Coronary artery (tissue), 2 donors: ENCODE measurements at places on chromosomes 4 and X.
A peak's percentile ranks its signal among the peaks of the same experiment; 100 is the strongest.

DNA sequence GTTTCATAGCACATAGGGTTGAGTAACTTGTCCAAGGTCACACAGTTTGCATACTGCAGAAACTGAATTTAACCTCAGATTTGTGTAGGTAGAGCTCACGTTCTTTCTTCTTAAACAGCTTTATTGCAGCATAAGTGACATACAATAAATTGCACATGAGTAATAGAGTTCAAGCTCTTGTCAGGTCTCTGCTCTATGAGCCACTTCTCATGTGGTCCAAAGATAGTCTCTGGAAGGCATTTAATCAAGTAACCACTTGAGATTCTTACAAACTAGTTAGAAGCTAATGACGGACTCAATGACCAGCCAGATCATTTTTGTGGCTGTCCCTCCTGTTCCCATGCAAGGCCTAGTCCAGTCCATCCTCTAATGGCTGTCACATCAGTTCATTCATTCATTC is 68.9 kb downstream of the MAOB start:
- DNase-seq: no peak

GRCh38 chrX:42725196-42725595 is 52.8 kb downstream of the PPP1R2C start:
- DNase-seq: no peak

DNA sequence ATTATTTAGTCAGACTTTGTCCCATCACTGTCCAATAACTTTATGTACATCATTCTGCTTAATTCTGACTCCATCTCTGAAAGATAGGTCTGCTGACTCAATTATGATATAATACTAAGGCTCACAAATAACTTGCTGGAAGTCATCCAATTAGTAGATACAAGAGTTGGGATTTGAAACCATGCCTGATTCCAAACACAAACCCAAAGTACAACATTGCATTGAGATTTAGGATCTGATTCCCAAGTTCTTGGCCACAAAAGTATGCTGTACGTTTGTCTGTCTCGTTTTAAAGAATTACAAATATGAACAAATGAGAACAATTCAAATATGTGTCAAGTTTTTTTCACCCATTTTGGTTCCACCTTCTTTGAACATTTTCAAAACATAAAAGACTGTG is 108.8 kb downstream of the AMELX start:
- DNase-seq: no peak

DNA sequence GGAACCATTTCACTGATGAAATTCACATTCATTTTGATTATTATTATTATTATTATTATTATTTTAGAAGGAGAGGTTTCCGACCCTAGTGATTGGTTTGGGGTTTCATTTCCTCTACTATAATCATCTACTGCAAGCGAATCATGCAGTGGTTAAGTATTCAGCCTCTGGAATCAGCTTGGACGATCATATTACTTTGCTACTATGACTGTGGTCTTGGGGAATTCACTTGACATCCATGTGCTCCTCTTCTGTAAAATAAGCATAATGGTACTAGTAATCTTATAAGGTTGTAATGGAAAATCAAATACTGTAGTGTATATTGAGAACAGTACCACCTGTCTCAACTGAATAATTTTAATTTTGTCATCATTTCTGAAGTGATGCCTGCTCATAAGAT is 132.1 kb upstream of the SLC4A4 start:
- DNase-seq: no peak

GRCh38 chr4:100417565-100417964 is 100.3 kb downstream of the EMCN start:
- DNase-seq: no peak

DNA sequence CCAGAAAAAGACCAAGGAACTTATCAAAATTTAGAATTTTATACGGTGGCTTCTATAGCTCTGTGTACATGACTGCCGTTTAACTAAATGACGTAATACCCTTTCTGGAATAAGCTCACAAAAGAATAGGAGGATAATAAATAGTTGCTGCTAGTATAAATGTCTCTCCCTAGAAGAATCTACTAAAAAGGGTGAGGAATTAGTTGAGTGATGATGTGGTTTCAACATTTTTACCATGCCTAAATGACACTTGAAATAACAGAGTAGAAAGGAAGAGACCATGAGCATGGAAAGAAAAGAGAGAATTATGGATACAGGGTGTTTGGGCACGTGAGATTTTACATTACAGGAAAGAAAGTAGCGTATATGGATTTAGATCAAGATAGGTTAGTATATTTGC is 231.1 kb downstream of the ARAP2 start:
- no peak for DNase-seq

- no peak for DNase-seq
Measured at GRCh38 chrX:117895418-117895817, 221.2 kb downstream of the KLHL13 start.

- no peak for DNase-seq
Measured at GRCh38 chr4:154471526-154472331, 19.9 kb downstream of the DCHS2 start.

- no peak for DNase-seq
Measured at GRCh38 chr4:166838975-166839614, 395.2 kb downstream of the SPOCK3 start.

GRCh38 chr4:186144198-186144945 is 39.9 kb downstream of the FAM149A start:
- no peak for DNase-seq

- DNase-seq: peak; percentile 9
Measured at GRCh38 chr4:25101836-25102235, 58.4 kb downstream of the SEPSECS start.

DNA sequence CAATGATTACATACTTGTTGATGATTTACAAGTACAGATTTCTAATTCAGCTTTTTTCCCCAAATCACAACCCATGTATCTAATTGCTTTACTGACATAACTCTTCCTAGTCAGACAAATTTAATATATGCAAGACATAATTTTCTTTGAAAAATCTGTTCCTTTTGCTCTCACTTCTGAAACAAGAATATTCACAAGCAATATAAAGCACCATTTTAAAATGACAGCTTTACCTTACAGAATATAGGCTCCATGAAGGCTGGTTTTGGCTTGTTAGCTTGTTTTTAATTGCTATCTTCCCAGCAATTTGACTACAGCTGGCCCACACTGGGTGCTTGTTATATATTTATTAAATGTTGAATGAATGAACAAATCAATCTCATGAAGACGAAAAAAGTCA is 24.5 kb downstream of the GPM6A start:
- DNase-seq: no peak

- DNase-seq: no peak
Measured at GRCh38 chrX:41932885-41933284, 9.5 kb upstream of the CASK start.

GRCh38 chr4:110823251-110823650 is 200.4 kb upstream of the PITX2 start:
- no peak for DNase-seq

DNA sequence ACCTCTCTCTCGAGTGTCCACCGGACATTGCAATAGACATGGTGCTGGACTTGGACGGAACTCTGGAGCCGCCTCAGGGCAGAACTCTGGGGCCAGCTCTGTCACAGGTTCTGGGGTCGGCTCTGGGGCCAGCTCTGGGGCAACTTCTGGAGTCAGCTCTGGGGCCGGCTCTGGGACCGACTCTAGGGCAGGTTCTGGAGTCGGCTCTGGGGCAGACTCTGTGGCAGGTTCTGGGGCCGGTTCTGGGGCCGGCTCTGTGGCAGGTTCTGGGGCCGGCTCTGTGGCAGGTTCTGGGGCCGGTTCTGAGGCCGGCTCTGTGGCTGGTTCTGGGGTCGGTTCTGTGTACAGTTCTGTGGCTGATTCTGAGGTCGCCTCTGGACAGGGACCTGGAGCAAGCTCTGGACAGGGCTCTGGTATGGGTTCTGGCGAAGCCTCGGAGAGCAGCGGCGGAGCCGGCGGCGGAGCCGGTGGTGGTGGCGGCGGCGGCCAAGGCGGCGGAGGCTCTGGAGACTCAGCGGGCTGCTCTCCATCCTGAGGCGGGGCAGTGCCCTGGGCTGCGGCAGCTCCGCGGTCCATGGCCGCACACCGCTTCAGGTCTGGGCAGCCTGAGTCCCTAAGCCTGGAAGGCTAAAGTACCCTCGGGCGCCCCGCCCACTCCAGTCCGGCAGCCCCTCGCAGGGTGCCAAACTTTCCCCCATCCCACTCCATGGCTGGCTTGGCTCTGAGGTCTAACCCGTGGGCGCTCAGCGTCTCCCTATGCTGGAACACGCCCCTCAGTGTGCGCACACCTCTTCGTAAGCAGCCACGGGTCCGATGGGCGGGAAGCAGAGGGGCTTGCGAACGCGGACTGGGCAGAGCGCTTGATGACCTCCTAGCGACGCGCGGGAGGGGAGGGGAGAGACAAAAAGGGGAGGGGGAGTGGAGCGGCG is at the start of gene DGKK:
Gene DGKK, minus strand, starts transcription at position 723 of the 929 bp plus-strand sequence. Its CDS starts 147 bp downstream, at position 576.
- no peak for DNase-seq

DNA sequence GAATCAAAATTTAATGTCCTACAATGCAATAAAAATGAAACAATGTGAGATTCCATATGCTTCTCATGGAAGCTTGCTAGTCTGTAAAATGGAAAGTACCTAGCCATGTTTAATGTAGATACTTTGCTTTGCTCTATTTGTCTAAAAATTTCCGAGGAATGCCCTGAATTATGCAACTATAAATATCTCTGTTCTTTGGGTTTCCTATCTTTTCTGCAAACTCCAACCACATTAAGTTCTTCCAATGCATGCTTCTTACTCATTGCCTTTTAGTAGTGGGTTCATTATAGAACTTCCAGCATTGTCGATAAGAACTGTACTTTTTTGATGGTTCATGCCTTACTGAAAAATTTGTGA is 178.3 kb downstream of the RASL11B start:
- no peak for DNase-seq

DNA sequence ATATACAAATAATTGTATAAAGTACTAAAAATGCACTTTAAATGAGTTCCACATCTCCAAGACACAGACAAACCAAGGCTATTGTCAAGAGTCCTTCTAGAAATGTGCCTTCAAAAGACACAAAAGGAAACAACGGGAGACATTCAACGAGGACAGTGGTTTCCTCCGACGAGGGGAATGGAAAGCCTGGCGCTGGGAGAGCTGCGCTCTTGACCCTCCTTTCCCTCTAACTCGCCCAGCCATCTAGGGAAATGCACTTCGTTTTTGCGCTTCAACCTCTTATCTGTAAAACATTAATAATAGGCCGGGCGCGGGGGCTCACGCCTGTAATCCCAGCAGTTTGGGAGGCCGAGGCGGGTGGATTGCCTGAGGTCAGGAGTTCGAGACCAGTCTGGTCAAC is 37.0 kb downstream of the ZFP42 start:
- DNase-seq: no peak

- no peak for DNase-seq
Measured at GRCh38 chr4:174408841-174409552, 113.3 kb downstream of the HPGD start.

DNA sequence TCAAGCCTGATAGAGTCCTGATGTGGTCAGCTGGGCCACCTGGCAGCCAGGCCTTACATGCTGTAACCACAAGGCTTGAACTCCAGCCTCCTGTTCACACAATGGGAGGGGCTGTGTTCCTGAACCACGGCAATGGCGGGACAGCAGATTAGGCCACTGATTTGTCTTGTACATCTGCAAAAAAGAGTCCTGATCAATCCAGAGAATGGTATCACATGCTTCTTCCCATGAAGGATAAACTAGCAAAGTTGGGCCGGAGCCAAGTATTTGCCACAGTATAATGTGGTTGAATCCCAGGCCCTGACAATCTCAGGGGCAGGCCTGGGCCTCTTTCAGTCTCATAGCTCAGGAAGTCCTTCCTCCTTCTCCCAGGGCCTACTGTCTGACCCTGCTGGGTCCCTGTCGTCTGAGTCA is 2182.5 kb upstream of the AGA start:
- DNase-seq: no peak

DNA sequence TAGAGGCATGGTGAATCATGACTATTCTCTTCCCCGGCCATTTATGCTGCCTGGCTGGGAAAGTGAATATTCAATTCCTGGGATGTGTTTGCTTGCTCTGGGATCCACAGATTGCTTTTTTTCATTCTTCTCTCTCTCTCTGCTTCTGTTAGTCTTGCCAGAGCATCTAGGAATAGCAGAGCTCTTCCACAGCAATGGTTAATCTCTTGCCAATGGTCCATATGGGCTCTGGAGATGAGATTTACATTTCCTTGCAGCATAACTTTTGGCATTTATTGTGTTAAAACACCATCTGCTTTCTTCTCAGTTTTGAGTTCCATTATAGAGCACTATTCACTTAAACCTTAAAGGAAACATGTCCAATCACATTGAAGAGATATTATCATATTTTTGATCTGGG is 59.2 kb upstream of the GUCY1A1 start:
- DNase-seq: no peak

- no peak for DNase-seq
Measured at GRCh38 chr4:101596781-101597552, 193.6 kb upstream of the BANK1 start.

DNA sequence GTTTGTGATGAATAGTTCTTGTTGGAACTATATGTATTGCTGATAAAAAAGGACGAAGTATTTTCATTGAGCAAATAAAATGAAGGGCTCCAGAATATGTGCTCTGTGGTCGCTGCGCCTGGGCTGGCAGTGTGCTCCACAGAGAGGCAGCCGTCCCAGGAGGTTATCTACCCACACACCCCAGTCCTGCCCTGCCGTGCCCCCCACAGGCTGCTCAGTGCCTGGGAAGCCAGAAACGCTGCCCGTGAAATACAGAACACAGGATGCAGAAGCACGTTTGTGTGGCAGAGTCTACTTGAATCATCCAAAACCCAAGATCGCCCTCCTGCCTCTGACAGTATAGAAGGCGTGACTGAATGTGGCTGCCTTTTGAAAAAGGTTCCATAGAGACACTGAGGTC is 1.4 kb downstream of the CLDN22 start:
- no peak for DNase-seq

DNA sequence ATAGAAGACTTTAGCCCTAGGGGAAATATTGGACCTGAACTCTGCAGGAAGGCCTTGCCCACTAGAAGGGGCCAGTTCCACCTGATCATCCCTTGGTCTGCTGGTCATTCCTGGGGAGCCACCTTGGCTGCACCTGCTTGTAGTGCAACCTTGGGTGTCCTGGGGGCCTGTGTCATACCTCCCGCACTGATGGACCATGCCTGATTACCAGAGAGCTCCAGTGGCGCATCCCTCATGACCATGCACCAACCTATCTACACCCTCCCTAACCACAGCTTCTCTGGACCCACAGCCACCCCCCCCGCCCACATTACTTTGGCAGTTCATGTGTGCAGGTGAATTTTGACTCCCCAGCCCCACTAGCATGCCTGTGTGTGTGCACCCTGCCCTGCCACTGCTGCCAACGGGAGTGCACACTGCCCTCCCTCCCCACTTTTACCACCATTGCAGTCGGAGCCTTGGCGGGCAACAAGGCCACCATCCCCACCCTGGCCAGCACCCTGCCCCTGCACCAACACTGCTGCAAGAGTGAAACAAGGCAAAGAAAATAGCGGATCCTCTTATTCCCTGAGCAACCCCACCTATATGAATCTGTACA is 208.1 kb downstream of the FAM47B start:
- DNase-seq: no peak

- no peak for DNase-seq
Measured at GRCh38 chr4:28251831-28252230, 1391.2 kb downstream of the STIM2 start.

- DNase-seq: no peak
Measured at GRCh38 chrX:19611636-19612376, 96.5 kb upstream of the MAP3K15 start.
